Stimulated activated CD8-positive, alpha-beta memory T cell treated with anti-CD3 and anti-CD28 coated beads, Interleukin-7, amount 100 ng/mL, for 1 hour (primary cell): ENCODE measurements at places on chromosomes 5 and 9.

DNA sequence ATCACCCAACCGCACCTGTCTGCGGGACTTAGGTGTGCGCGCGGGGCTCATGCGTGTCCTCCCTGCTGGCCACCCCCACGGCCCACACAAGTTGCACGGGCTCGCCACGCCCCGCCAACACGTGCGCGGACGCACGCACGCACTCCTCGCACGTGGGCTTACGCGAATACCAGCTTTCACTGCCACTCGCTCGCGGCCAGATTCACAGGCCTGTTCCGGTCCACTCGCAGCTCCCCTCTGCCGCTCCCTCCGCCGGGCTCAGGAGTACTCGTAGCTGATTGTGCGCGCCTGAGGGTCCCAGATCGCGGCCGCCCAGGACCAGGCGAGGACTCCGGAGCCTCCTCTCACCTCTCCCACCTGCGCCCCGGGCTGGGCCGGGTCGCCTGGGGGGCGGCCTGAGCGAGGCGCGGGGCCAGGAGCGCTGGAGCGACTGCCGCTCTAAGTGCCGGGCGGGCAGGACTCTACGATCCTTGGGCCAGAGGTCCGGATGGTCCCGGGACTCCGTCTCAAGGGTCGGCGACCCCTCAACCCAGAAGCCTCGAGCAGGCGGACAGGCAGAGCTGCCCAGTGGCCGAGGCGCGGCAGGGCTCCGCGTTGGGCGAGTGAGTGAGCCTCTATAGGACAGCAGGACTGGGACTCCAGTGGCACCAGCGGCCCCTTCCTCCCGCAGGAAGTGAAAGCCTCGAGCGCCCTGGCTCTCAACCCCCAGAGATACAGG is 3.4 kb downstream of the PCDHGC5 start:
- DNase-seq, result no peak

- DNase-seq, result no peak
Observed at GRCh38 chr5:124310453-124310852, 436.0 kb downstream of the ZNF608 start.

- no peak for DNase-seq
Observed at GRCh38 chr5:74303578-74303977, 336.9 kb downstream of the ENC1 start.

DNA sequence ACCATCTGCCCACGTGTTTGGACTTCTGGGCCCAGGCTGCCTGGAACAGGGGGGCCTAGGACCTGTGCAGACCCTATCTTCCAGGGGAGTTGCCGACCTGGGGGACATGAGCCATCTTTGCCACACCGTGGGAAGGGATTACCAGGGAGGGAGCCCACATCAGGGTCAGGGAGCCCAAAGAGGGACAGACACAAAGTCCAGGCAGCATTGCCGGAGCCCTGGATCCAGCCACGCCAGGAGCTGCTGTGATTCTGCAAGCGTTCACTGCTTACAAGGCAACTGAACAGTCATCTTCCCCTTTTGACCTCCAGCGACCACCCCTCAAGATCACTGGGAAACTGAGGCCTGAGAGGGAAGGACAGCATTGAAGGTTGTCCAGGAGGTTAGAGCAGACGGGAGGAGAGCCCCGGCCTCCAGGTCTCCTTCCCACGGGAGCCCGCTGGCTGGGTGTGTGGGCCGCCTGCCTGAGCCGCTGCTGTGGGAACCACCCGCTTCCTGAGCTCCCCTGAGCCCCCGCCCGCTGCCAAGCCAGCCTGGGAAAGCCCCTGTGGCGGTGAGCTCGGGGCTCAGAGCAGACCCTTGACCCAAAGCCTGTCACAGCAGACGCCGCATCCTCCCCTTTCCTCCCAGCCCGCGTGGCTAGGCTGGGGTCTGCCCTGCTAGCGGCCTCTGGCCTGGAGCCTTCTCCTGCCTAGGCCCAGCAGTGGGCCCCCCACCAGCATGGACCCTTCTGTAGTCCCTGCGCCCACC is 17.1 kb upstream of the NOTCH1 start:
- no peak for DNase-seq

DNA sequence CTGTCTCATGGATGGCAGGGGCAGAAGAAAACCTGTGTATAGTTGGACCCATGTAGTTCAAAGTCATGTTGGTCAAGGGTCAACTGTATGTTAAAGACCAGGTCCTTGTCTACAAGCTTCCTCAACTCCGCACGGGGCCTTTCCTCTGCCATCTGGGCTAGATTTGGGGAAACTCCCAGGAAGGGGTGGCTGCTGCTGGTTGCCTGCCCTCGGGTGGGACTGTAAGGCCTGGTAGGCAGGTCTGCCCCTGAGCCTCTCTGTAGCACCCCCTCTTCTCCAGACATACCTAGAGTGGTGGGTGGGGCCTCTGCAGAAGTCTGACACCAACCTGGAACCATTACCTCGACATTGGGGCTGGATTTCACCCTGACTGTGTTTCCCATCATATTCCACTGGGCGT is 15.2 kb downstream of the ENHO start:
- DNase-seq, result no peak

GRCh38 chr9:90641884-90642487 is 638 bp downstream of the DIRAS2 start:
- no peak for DNase-seq
